Aorta (tissue), 5 donors: ENCODE measurements at places on chromosomes 4 and X. TPM values are rescaled to one million over a fixed set of nuclear protein-coding genes. Genes with fewer than 3 reads are reported as not detected.

DNA sequence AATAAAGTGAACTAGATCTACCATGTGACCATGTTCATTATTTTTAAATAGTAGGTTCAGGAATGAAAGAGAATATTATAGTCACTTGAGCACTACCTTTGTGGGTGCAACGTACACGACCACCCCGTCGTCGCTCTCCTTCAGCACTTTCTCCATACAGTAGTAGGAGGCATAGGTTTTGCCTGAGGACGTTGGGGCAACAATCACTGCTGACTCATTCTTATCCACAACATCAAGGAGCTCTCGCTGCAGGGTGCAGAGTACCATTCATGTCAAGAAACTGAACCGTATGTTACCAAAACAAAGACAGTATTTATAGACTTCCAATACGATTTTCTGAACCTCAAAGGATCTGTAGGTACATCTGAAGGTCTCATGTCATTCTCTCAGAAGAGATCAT lies 44.7 kb downstream of the DDX60 start:
- DNase-seq = no peak

- DNase-seq = no peak
These were observed 172.5 kb upstream of the FMR1 start for GRCh38 chrX:147739196-147739595.

The NHSL2 gene
- polyA plus RNA-seq = 3.0 TPM

The S100G gene
- 2.4 TPM for polyA plus RNA-seq

The TMEM31 gene
- polyA plus RNA-seq = not detected

The TMEM271 gene
- polyA plus RNA-seq = not detected

The NUDT10 gene
- polyA plus RNA-seq = 2.1 TPM

DNA sequence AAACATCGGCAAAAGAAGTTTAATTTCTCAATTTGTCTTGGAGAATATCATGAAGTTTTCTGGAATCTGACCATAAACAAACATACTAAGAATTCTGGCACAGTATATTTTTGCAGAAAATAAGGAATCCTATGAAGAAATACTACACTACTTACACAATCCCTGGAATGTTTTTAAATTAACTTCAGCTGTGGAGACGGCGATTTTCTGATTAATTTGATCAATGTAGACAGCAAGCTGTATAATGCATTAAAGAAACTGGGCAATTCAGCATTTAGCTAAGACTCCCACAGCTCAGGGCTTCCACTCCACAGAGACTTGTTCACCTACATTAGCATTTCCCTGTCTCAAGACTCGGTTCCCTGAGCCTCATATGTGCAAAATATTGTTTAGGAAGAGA lies 12.2 kb downstream of the EGFL6 start:
- DNase-seq = no peak

DNA sequence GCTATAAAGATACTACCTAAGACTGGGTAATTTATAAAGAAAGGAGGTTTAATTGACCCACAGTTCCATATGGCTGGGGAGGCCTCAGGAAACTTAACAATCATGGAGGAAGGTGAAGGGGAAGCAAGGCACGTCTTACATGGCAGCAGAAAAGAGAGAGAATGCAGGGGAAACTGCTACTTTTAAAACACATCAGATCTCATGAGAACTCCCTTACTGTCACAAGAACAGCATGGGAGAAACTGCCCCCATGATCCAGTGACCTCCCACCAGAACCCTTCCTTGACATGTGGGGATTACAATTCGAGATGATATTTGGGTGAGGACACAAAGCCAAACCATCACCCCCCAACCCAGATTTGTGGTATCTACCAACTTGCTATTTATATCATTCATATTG lies 13.9 kb downstream of the TEX13C start:
- no peak for DNase-seq

GRCh38 chr4:150683775-150684350 lies 101.9 kb downstream of the MAB21L2 start:
- DNase-seq = no peak

DNA sequence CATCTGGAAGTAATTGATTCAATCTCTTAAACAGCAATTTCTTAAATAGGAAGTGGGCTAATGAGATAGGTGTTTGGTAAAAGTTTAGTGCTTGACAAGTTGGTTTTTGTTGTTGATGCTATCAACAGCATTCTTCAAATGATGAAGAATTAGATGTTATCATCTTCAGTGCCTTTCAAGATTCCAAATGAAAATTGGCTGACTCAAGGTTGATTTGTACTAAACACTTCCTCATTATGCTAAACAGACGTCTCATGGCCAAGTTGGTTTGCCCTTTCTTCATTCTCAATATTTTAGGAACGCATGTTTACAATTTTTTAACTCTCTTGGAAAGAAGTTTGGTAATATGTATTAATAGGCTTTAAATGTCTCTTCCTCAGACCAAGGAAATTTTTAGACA lies 86.0 kb downstream of the MID1IP1 start:
- DNase-seq = no peak

GRCh38 chrX:53285591-53285990 lies 4.2 kb upstream of the IQSEC2 start:
- DNase-seq = no peak

The TMEM165 gene
- 38.6 TPM for polyA plus RNA-seq

DNA sequence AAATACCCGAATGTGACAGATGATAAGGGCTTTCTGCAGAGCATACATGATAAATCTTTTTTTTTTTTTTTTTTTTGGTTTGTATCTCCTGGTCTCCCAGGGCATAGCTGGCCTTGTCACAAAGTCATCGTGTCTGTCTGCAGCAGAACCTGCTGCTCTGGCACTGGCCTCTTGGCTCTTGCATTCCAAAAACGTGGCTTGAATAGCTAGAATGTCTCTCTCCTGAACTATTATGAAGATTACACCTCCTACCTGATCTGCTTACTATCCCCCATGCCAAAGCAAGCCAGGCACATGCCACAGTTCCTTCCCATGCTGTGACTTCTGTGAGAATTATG lies 50.4 kb upstream of the SCRG1 start:
- no peak for DNase-seq

The ZMAT1 gene
- polyA plus RNA-seq = 5.0 TPM

DNA sequence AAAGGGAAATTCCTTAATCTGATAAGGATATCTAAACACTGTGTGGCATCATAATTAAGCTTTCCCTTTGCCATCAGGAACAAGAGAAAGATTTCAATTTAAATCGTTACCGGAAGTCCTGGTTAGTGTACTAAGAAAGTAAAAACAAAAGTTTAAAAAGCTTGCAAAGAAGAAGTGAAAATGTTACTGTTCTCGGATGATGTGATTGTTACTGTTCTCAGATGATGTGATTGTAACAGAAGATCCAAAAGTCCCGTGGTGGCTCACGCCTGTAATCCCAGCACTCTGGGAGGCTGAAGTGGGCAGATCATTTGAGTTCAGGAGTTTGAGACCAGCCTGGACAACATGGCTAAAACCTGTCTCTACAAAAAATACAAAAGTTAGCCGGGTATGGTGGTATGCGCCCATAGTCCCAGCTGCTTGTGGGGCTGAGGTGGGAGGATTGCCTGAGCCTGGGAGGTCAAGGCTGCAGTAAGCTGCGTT lies 62.5 kb downstream of the RGS12 start:
- DNase-seq = no peak

DNA sequence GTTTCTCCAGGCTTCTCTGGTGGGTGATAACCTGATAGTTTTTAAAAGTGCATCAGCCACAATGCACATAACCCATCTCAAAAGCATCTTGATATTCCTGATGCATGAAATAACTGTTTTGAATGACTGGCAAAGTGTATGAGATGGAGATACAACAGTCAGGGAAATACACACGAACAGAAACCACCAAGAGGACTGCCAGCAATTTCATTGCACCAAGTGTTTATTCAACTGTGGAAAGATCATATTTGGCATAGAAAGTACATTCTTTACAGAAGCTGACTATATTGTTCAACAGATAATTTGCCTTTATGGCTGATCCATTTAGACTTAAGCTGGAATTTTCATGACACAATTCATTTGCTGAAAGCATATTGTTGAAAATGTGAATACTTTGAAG lies 139.5 kb downstream of the SLIT2 start:
- DNase-seq = no peak

- no peak for DNase-seq
These were observed 268.5 kb downstream of the CHIC1 start for GRCh38 chrX:73831500-73831899.

DNA sequence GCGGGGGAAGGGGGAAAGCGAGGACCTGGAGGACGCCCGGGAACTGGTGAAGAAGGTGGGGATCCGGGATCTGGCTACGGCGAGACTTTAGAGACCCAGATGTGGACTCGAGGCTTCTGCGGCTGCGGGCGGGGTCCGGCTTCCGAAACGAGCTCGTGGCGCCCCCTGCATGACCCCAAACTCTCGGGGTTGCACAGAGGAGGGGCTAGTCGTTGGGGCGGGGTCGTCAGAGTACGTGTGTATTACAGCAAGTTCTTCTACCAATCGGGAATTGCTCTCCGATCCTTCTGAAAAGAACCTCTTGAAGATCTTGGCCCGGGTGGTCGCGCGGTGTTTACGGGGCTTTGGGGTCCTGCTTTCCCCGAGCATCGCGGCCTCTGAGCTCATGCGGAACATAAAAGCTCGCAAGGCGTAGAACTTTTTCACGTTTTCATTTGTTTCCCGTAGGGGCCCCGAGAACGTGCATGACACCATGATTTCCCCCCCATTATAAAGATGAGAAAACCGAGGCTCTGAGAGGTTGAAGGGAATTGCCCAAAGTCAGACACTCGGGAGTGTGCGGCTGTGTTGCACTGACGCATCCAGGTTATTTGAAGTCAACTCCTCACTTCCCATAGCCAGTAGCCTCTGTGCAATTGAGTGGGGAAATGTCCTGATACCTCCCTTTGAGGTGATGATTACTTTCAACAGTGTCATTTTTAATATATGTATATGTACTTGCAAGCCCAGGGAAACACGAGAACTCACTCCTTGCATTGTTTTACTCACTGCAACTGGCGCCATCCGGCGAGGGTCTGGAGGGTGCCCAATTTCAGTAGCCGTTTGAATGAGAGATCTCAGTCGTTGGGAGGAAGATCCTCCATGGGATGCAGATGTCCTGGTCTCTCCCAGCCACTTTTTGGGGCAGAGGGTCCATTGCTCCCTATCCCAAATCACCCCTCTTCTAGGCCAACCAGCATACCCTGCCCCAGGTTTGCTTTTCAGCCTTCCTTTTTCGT lies at the start of gene BEND4:
BEND4 (minus strand) TSS at position 149 of the 998 bp plus-strand sequence. CDS start 512 bp downstream, outside the sequence.
- DNase-seq = no peak

The GPRASP3 gene
- polyA plus RNA-seq = 2.6 TPM

GRCh38 chrX:114798907-114799306 lies 215.0 kb downstream of the HTR2C start:
- DNase-seq = no peak

GRCh38 chrX:10401239-10401638 lies 219.1 kb downstream of the MID1 start:
- no peak for DNase-seq

DNA sequence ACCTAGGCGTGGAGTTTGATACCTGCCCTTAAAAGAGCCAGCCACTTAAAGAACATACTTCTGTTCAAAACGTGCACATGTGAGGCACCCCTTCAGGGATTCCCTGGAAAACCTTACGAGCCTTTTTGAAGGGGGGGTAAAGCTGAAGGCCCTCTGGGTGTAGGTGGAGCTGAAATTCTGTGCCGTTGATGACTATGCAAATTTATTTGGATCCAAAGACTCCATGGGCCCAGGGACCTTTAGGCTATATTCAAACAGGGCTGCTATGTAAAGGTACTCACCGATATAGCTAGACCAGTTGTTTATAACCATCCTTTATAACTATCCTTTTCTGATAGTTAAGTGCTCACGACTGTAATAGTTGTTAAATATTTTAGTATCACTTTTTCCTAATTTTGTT lies 40.3 kb upstream of the NFXL1 start:
- no peak for DNase-seq
